ENCODE measurements at places on chromosomes 13 and 19. TPM values are rescaled to one million over a fixed set of nuclear protein-coding genes. Genes with fewer than 3 reads are reported as not detected.

DNA sequence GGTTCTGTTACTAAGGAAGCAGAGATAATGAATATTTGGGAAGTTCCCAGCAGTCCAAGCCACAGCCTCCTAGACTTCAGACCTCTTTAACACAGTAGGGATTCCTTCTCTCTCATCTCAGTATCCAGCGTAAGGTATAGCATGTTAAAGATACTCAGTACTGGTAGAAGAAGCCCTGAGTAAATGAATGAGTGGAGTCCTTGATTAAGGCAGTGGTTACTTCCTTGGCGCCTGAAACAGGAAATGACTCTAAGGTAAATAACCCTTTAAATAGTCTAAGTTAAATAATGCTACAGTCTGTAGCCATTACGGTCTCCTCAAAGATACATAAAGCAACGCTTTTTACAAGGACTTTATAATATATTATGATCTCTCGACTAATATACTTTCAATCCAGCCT, 650.8 kb upstream of the MIR17HG start:
- H3K27me3 ChIP-seq, result no peaks in the 10 kb centered on the region
- H3K27ac ChIP-seq, result no peak overlapping the region
- H3K4me1 ChIP-seq, result no peaks in the 10 kb centered on the region
- no peaks in the 10 kb centered on the region for H3K36me3 ChIP-seq

DNA sequence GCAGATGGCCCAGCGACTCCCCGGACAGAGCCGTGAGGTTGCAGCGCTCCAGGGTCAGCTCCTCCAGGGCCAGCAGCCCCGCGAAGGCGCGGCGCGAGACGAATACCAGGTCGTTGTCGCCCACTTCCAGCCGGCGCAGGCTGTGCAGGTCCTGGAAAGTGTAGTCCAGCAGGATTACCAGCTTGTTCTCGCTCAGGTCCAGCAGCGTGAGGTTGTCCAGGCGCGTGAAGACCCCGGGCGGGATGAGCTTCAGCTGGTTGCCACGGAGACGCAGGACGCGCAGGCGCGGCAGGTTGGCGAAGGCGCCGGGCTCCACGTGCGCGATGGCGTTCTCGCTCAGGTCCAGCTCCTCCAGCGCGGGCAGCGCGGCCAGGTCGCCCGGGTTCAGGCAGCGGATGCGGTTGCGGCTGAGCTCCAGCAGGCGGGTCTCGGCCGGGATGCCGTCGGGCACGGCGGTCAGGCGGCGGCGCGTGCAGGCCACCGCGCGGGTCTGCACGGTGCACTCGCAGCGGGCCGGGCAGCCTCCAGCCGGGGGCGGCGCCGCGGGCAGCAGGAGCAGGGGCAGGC, 9.3 kb upstream of the PEAK3 start:
- H3K4me3 ChIP-seq, result no peak overlapping the region
- no peak overlapping the region for H3K27ac ChIP-seq
- no peaks in the 10 kb centered on the region for H3K36me3 ChIP-seq

Gene VSTM1
- not detected for polyA plus RNA-seq

Gene LGALS4
- polyA plus RNA-seq, result not detected

Gene DPF1
- 1.6 TPM for polyA plus RNA-seq
